Natural killer cell (primary cell): ENCODE measurements at places on chromosomes 5 and 9. TPM values are rescaled to one million over a fixed set of nuclear protein-coding genes. Genes with fewer than 3 reads are reported as not detected.

AGGF1 gene
- total RNA-seq, result 15.0 TPM

TPPP gene
- total RNA-seq, result 1.2 TPM

SOHLH1 gene
- not detected for total RNA-seq

SLC1A3 gene
- not detected for total RNA-seq

HCN1 gene
- not detected for total RNA-seq

NAIP gene
- total RNA-seq, result 38.8 TPM

MEGF10 gene
- total RNA-seq, result not detected

MYOT gene
- not detected for total RNA-seq

MAP3K1 gene
- 27.8 TPM for total RNA-seq

TRIM7 gene
- total RNA-seq, result not detected

MYMK gene
- not detected for total RNA-seq

NDOR1 gene
- 31.1 TPM for total RNA-seq

ADRB2 gene
- 47.1 TPM for total RNA-seq

NEUROG1 gene
- not detected for total RNA-seq
